Stimulated activated CD8-positive, alpha-beta memory T cell treated with anti-CD3 and anti-CD28 coated beads, Interleukin-15, amount 100 ng/mL, for 4 hours (primary cell): ENCODE measurements at places on chromosomes 7 and 10.

DNA sequence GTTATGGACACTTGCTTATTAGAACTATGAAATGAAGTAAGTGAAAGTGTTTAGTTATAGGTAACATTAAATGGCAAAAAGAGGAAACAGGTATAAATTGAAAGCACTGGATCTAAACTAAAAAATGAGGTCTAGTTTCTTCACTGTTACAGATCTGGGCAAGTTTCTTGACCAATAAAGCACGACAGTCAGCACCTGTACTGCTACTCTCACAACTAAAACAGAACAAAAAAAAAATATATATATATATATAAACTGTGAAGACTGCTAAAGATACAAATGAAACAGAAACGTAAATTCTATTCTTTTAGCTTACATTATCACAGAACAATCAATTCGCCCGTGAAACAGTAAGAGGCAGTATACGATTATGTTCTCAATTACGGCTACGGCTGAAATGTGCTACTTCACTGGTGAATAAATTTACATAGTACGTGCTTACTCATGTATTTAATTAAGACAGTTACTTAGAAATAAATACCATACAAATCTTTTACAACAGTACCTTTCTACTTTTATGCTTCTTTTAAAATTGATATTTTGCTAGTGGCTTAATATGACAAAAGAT lies 4.2 kb downstream of the AHR start:
- DNase-seq, result no peak

GRCh38 chr10:992467-992866 lies 4.2 kb downstream of the GTPBP4 start:
- no peak for DNase-seq

- no peak for DNase-seq
Measured at GRCh38 chr7:132205509-132205908, 370.8 kb downstream of the PLXNA4 start.

- DNase-seq, result no peak
Measured at GRCh38 chr7:57203161-57203791, 71.0 kb upstream of the ZNF479 start.
